ENCODE measurements at places on chromosomes 7 and 10. TPM values are rescaled to one million over a fixed set of nuclear protein-coding genes. Genes with fewer than 3 reads are reported as not detected.

DNA sequence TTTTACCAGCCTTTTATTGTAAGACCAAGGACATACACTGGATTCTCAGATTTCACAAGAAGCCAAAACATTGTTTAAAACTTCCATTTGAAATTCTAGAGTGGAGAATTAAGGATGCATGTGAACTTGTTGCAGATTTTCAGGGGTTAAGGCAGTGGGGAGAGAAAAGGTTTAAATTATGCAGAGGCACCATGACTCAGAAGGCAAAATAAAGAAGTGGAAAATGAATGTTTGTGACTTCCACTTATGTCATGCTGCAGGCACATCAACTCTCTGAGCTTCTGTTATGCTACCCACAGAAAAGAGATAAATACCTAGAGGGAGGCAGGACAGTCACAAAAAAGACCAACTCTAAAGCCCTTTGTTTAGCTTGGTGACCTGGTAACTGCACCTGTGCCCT is 84.4 kb upstream of the BET1 start:
- DNase-seq, result peak; percentile 19

- DNase-seq, result no peak
Observed at GRCh38 chr7:31054608-31055278, 2.6 kb downstream of the ADCYAP1R1 start.

DNA sequence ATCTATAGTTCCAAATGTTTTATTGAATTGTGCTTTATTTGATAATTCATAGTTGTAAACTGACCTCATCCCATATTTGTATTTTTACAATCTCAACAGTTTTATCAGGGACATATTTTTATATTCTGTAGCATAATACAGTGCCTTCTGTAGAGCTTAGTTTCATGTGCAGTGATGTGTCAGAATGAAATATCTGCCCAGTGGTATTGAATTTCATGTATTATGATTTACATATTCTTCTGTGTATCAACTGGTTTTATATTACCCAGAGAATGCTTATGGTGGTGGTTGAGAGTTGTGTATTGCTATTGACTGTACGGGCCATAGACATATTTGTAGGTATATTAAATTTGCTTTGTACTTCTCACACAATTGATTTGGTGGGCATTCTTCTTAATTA is 89.9 kb downstream of the KAT6B start:
- no peak for DNase-seq

DNA sequence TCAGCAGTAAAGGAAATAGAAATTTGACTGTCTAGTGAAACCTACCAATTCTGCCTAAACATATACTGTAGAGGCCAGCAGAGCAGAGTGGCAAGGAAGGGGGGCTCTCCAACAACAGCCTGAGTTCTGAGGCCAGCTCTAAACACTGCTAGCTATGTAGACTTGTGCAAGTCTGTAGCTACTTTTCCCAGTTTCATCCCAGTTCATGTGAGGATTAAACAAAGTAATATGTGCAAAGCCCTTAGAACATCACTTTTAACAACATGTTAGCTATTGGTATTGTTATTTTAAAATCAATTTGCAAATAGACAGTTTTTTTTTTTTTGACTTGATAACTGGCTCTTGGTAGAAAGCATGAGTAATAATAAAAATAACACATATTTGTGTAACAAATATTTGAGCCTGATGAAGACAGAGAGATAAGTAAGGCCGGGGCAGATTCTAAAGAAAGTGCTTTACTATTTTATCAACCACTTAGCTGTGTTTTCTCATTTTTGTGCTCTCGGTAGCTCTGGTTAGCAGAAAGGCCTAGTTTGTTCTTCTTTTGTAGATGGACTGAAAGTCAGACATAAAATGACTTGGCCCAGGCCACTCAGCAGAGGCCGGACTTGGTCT is 9.3 kb downstream of the CHST12 start:
- no peak for DNase-seq

GRCh38 chr10:132516771-132517725 is 20.5 kb upstream of the INPP5A start:
- DNase-seq, result peak; percentile 72

- no peak for DNase-seq
Observed at GRCh38 chr7:33644489-33644888, 260.9 kb upstream of the BMPER start.

DNA sequence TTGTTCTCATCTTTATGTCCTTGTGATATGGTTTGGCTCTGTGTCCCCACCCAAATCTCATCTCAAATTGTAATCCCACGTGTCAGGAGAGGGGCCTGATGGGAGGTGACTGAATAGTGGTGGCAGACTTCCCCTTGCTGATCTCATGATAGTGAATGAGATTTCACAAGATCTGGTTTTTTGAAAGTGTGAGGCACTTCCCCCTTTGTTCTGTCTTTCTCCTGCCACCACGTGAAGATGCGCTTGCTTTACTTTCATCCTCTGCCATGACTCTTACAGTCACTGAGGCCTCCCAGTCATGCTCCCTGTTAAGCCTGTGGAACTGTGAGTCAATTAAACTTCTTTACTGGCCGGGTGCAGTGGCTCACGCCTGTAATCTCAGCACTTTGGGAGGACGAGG is 161.0 kb downstream of the HERPUD2 start:
- DNase-seq, result no peak

- no peak for DNase-seq
Observed at GRCh38 chr7:32298408-32299132, 191.6 kb downstream of the LSM5 start.

DNA sequence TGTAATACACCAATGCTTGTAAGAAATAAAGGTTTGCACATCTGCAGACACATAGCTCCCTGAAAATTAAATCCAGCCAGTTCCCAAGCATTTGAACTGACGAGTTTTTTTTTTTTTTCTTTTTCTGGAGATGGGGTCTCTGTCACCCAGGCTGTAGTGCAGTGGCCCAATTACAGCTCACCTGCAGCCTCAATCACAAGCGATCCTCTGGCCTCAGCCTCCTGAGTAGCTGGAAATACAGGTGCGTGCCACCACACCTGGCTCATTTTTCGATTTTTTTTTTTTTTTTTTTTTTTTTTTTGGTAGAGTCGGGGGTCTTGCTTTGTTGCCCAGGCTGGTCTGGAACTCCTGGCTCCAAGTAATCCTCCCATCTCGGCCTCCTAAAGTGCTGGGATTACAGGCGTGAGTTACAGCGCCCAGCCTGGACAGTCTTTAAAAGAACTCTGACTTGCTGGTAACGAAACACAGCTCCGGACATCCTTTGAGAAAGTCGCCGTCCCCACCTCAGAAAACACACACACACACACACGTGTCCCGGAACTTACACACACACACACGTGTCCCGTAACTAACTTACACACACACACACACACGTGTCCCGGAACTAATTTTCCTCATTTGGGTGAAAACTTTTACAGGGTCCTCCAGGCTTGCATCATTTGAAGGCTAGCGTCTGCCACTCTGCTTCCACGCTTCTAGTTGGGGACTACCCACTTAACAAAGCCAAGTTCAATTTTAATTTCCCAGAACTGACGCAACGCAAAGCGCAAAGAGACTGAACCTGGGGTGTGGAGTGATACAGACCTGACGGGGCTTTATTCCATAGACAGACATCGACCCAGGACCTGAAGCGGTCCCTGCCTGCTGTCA is 18.6 kb downstream of the OCM2 start:
- DNase-seq, result peak; percentile 44

Gene CFAP70
- total RNA-seq, result under 0.01 TPM

Gene CYP17A1
- not detected for total RNA-seq

Gene PPP1R3C
- 0.44 TPM for total RNA-seq

Gene FAM237B
- not detected for total RNA-seq
